ENCODE measurements at places on chromosomes 1 and 21.

- DNase-seq, result no peak
Measured at GRCh38 chr1:89529196-89529595, 4.6 kb downstream of the LRRC8B start.

DNA sequence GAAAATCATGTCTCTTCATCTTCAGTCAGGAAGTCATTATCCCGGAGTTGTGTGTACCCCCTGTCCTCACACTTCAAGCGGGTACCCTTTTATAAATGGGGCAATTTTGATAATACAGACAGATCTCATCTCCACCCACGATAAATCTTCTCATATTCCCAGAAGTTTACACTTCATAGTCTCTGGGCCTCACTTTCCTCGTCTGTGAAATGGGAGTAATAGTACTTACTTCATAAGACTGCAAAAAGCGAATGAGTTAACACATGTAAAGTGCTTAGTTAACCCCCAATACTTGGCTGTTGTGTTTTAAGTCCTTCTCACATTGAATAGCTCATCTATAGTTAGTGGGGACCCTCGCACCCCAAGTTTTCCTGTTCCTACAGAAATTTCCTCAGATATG is 820 bp downstream of the NUP210L start:
- no peak for DNase-seq

- DNase-seq, result no peak
Measured at GRCh38 chr1:204307334-204307883, 52.3 kb downstream of the PLEKHA6 start.

- DNase-seq, result no peak
Measured at GRCh38 chr1:5198328-5198727, 543.9 kb downstream of the AJAP1 start.

- no peak for DNase-seq
Measured at GRCh38 chr1:111253876-111254275, 26.4 kb downstream of the CHI3L2 start.

GRCh38 chr1:219215477-219215876 is 41.8 kb downstream of the LYPLAL1 start:
- DNase-seq, result no peak

DNA sequence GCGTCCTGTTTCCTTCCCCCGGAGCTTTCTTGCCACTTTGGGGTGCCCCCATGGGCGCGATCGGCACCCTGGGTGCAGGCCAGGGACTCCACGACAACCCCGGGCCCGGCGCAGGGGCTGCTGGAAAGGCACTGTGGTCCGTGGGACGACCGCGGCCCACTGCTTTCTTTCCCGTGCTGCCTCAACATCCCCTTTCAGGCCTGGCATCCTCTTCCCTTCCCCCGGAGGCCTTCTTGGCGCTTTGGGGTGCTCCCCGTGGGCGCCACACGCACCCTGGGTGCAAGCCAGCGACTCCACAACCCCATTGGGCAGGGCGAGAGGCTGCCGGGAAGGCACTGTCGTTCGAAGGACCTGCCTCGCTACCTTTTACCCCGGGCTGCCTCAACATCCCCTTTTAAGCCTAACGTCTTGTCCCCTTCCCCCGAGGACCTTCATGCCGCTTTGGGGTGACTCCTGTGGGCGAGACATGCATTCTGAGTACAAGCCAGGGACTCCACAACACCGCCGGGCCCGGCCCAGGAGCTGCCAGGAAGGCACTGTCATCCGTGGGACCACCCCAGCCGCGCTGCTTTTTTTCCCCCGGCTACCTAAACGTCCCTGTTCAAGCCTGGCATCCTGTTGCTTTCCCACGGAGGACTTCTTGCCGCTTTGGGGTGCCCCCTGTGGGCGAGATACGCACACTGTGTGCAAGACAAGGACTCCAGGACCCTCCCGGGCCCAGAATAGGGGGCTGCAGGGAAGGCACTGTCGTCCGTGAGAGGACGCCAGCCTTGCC is 137.8 kb downstream of the LIPI start:
- no peak for DNase-seq

DNA sequence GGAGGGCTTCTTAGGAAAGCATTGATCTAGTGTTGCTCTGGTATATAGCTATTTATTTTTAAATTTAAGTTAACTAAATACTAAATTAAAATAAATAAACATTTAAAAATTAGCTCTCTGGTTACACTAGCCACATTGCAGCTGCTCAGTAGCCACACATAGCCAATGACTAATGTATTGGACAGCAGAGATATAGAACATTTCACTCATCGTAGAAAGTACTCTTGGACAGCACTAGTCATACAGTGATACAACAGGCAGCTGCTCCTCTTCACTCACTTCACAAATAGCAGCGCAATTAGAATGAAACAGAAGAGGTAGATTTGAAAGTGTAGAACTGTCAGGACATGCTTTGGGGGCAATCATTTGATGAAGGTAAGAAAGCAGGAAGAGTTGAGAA is 245.4 kb downstream of the PBX1 start:
- no peak for DNase-seq

GRCh38 chr21:21148514-21148913 is 150.3 kb downstream of the NCAM2 start:
- DNase-seq, result no peak

- no peak for DNase-seq
Measured at GRCh38 chr1:231284441-231284840, 43.4 kb downstream of the GNPAT start.

DNA sequence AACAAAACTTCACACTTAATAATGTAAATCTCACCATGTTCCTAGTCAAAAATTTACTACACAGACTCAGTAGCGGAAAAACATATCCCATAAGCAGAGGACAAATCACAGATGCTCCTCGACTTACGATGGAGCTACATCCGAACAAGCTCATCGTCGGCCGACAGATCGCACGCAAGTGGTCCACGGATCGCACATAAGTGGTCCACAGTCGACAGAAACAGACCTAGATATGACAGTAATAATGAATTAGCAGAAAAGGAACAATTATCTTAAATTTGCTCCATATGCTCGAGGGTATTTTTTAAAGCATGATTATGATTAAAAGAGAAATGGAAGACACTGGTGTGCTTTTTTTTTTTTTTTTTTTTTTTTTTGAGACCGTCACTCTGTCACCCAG is 36.3 kb downstream of the WDR4 start:
- DNase-seq, result no peak

GRCh38 chr21:41865002-41865777 is 14.0 kb downstream of the PRDM15 start:
- DNase-seq, result peak; percentile 43

DNA sequence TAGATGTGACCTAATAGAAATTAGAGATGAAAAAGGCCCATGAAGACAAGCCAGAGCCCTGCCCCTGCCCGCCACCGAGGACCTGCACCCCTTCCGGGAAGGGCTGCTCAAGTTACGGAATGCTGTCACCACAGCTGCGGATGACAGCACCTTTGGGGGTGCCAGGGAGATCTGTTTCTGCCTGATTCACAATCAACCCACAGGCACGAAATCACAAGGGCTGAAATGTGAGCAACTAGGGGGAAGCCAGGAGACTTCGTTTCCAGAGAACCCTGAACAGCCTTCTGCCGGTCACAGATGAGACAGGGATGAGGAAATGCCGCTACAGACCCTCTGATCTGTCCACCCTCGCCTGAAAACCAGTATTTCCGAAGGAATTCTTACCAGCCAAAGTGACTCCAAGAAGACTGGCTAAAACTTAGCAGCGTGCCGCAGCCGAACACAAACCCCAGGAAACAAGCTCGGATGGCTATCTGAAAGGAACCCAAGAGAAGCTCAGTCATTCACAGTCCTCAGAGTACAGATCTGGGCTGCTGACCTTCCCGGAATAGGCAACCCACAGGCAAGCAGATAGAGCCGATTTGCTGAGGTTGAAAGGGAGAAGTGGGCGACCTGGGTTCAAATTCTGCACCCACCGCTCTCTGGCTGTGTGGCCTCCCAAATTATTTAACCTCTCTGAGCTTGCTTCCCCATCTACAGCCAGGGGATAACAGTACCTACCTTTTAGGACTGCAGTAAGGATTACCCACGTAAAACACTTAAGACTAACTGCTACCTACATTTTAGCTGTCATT is 1.1 kb downstream of the ICMT start:
- no peak for DNase-seq

GRCh38 chr1:61531716-61532115 is 193.2 kb downstream of the TM2D1 start:
- no peak for DNase-seq

GRCh38 chr1:33721301-33721815 is 142.5 kb upstream of the HMGB4 start:
- DNase-seq, result no peak

DNA sequence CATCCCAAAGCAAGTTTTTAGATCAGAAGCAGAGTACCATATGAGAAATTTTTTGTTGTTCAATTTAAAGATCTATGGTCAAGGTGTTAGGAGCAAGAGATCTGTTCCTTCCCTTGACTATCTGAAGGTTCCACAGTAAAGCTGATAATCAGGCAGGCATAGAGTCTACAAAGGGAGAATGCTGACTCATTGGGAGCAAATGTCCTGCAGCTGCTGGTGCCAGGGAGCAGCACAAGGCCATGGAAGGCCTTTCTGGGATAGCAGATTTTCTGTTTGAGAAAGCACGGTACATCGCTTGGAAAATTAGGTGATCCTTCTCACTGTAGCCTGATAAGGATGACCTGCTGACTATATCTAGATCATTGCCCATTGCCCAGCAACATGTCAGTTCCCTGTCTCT is 210.1 kb upstream of the C1orf87 start:
- no peak for DNase-seq

- DNase-seq, result no peak
Measured at GRCh38 chr1:198340139-198340538, 183.3 kb downstream of the NEK7 start.

GRCh38 chr21:38984982-38985567 is 179.3 kb downstream of the ETS2 start:
- DNase-seq, result no peak

DNA sequence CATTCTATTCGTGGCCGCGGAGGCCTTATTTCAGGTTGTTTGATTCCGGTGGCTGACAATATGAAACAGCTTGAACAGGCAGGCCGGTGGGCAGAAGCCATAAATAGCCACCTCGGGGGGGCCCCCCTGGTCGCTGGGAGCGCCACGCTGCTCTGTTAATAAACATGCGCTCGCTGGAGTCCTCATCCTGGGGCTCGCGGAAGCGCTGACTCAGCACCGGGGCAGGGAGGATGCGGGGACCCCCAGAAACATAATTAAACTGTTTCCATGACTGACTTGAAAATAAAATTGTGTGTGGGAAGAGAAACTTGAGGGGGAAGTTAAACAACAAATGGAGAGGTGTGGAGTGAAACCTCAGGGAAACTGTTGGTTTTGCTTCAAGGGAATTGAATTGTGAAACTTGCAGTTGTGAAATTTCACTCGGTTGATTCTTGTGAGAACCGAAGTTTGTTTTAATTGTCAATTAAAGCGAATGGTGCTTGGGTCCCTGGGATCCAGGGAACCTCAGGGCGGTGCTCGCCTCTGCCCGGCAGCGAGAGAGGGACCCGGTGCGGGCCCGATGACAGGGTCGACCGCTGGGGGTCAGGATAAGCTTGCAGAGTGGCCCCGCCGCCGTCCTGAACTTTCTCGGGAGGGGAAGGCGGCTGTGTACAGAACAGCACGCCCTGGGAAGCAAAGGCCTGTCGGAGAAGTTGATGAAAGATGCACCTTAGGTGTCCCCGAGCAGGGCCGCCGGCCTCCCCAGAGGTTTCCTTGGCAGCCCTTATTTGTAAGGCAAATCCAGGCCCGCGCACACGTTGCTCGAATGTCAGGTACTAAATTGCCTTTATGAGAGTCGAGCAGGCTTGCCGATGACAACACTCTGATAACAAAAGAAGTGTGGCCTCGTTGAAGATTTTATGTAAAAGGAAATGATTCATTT is 176.9 kb upstream of the LMO4 start:
- peak; percentile 31 for DNase-seq

GRCh38 chr21:38794978-38795377 is 10.8 kb upstream of the ETS2 start:
- DNase-seq, result no peak

DNA sequence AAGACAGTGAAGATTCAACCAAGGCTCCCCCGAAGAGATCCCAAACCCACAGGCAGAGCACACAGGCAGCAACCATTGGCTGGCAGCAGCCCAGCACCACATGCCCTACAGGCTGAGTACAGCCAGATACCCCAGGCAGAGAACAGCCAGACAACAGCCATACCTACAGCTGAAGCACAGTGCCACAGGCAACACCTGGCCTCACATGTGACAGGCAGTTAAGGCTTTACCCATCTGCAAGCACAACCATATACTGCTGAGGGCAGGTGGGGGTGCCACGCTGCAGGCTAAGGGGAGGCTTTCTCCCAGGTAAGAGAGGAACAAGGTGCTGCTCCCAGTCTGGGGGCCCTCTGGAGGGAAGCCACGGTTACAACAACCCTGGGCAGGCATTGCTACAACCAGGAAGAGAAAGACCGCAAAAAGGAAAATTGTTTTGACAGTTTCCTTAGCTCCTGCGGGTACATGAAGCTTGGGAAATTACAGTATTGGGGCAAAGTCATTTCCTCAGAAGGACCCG is 12.3 kb downstream of the CHIT1 start:
- no peak for DNase-seq

- no peak for DNase-seq
Measured at GRCh38 chr1:218585511-218586184, 240.5 kb downstream of the TGFB2 start.

GRCh38 chr1:117499071-117499470 is 106.8 kb upstream of the TENT5C start:
- DNase-seq, result no peak

GRCh38 chr1:91684481-91685196 is 184.0 kb downstream of the CDC7 start:
- no peak for DNase-seq

DNA sequence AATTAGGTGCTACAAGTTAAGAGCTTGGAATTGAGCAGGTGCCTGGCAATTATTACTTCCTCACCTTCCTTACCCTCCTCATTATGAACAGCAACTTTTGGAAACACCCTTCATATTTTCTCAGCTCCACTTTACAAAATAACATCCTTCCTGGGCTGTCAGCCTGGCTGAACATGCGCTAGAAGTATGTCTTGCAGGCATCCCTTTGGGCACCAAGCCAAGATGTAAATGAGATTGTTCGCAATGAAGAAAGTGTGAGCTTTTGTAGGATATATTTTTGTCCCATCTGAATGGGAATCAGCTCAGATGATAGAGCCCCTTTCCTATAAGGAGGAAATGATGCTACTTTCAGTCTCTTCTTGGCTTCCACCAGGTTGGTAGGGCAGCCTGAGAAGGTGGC is 245.9 kb downstream of the KAZN start:
- DNase-seq, result no peak

All from GM19239 (cell line).